ENCODE measurements at places on chromosomes 13 and 19. TPM values are rescaled to one million over a fixed set of nuclear protein-coding genes. Genes with fewer than 3 reads are reported as not detected.

DNA sequence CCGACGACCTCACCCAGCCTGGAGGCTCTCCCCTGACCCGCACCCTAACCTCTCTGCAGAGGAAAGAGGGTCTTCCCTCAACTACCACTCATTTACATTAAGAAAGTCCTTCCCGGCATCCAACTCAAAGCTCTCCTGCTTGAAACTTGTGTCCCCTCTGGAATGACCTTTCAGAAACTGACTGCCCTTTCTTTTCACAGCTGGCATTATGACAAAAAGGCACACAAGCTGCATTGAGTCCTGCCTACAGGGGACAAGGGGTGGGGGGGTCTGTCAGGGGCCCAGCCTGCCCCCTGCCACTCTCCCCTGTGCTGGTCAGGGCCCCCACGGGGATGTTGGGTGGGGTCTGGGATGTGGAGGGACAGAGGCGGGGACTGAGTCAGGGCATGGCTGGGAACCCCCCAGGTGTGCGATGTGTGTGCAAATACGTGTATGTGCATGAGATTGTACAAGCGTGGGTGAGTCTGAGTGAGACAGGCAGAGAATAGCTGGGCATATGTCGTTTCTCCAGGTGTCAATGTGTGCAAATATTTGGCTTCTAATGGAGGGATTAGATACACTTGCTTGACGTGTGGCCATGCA, 2.0 kb downstream of the COL5A3 start:
- DNase-seq = no peak

DNA sequence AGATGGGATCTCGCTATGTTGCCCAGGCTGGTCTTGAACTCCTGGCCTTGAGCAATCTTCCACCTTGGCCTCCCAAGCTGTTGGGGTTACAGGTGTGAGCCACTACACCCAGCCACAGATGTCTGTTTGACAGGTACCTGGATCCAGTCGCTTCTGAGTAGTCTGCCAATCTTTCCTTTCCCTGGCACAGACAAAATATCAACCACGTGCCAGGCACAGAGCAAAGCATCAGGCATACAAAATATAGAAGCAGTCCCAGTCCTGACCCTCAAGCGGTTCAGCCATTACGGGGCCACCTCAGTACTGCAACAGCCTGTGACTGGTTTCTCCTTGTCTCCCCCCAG, 3.8 kb downstream of the ELAVL1 start:
- DNase-seq = no peak

SYT3 gene
- not detected for total RNA-seq

- no peak for DNase-seq
Measured at GRCh38 chr13:100433475-100433874, 155.1 kb downstream of the GGACT start.

GRCh38 chr13:34145061-34145460, 327.1 kb downstream of the RFC3 start:
- no peak for DNase-seq

DNA sequence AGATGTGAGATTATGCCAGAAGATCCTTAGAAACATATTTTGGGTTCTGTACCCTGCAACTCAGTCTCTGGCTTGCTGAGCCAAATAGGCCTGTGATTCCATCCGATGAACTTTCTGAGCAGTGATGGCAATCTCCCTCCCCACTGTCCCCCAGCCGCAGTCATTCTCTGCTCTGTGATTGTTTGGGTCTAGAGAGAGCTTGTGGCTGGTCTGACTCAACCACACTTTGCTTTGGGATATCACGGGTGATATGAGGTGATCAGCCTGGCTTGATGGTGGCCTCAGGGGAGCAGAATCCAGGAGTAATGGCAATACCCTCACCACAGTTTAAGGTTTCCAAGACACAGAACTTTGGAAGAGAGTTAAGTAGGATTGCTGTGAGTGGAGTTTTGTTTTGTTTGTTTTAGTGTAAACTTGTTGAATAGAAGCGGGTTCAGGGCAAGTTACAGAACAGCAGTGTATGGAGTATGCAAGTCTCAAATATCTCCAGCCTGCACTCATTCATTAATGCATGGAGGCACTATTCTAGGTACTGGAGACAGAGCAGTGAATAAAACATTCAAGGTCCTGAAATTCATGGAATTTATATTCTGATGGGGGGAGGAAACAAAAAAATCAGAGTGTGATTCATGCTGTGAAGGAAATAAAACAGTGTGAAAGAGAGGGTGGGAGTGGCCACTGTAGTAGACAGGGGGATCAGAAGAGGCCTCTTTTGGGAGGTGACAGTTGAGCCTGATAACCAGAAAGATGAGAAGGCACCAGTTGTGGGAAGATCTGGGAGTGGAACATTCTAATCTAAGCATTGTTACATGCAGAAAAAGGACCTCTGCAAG, 5.3 kb downstream of the SAMD4B start:
- no peak for DNase-seq

DNA sequence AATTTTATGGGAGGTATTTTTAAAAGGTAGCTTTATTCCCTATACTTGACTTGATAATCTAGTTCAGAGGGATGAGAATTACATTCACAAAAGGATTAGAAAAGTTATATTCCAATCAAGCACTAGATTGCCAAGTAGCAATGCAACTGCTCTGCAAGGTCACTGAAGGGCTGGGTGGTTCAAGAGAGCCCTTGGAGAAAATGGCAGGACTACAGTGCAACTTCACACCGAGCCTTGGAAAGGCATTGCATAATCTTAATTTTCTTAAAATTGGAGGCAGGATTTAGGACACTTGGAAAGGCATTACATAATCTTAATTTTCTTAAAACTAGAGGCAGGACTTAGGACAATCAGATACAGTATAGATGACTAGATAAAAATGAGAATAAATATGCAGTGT, 315.9 kb downstream of the DCT start:
- DNase-seq = no peak

PTGER1 gene
- total RNA-seq = not detected

CARM1 gene
- 7.5 TPM for total RNA-seq

DNA sequence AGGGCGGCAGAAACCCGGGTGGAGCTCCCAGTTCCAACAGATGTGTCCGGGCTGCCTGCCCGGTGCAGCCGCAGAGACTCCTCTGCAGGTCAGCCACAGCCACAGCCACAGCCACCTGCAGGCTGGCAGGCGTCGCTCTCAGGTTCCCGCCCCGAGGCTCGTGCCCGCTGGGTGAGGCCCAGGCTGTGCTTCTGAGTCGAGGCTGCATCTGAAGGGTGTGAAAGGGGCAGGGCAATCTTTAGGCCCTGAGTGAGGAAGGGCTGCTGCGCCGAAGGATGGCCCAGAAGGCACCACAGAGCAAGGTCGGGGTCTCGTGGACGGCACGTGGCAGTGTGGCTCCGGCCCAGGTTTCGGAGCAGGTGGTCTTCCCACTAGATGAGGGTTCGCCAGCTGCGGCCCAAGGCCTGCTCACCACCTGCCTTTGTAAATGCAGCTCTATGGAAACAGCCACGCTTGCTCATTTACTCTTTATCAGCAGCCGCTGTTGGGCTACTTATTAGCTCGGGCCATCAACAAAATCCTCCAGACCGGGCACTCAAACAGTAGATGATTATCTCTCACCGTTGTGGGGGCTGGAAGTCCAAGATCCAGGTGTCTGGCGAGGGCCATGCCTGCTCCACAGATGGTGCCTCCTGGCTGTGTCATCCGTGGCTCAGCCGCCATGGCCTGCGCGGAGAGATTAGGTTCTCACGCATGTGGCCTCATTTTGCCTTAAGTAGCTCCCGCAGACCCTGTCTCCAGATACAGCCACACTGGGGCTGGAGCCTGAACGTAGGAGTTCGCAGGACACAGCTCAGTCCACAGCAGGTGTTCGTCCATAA, 40.3 kb upstream of the TFDP1 start:
- DNase-seq = no peak

GRCh38 chr19:5978606-5979552, 939 bp upstream of the RANBP3 start:
- no peak for DNase-seq

- DNase-seq = no peak
Measured at GRCh38 chr19:27824108-27824507, 1388.8 kb downstream of the UQCRFS1 start.

DNA sequence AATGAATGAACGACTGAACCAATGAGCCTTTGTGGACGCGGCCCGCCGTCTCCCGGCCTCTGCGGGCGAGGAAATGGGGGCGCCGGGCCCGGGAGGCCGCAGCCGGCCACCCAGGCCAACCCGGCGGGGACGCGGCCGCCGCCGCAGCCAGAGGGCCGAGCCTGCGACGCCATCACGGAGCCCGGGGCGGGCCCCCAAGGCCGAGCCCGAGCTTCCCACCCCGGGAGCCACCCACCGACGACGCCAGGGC, 216 bp downstream of the SUGP2 start:
- no peak for DNase-seq

DNA sequence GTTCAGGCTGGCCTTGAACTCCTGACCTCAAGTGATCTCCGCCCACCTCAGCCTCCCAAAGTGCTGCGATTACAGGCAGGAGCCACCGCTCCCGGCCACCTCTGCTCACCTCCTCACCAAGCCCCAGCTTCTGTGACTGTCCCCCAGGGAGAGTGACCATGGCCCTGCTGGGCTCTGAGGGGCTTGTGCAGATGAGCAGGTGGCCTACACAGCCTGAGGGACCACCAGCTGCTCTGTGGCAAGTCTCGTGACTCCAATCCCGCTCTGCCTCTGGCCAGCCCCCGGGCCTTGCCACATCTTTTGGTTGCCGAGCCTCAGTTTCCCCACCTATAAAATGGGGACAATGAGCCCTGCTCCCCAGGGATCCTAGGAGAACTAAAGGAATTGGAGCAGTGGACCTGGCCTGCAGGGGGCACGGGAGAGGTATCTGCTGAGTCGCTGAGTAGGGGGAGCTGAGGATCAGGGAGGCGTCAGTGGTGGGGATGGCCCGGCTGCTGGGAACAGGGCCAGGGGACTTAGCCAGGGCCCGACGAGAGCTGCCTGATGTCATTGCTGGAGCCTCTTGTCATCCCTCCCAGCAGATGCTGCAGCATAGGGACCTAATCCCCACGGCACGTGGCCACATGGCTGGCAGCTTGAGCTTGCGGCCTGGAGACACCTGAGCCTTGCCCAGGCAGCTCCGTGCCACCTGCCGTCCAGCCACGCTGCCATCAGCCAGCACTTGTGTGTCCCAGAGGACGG, 74.7 kb downstream of the GADD45B start:
- DNase-seq = no peak

DNA sequence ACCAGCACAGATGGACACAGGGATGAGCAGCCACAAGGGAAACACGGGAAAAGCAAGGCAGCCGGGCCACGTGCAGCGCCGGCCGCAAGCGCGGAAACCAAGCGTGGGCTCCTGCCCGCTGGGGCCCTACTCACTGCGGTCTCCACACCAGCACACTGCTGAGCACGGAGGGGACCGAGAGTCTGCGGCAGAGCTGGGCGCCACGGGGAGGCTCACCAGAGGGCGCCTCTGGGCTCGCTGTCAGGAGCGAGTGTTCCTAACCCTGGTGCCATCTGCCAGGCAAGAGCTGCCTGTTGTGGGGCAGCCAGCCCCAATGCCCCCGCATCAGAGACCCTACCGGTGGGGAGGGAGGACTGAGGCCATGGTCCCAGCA, 26.5 kb downstream of the MPND start:
- DNase-seq = no peak

PSG1 gene
- not detected for total RNA-seq

BCKDHA gene
- 14.1 TPM for total RNA-seq

DNA sequence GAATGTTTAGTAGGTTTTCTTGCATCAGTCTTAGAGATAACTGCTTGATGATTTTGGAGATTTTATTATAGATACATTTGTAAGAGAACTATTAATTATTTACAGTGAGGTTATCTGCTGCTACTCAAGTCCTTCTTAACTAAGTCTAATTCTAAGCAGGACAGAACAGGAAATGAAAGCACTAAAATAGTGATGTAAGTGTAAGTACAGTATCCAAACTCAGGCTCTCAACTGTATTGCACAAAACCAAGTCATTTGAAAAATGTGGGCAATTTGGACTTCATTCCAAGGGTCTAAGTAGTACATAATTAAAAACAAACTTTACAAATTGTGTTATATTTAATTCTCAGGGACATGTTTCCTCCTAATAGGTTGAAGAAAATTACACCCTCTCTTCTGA, 417.1 kb downstream of the ITGBL1 start:
- no peak for DNase-seq

CYP2A6 gene
- total RNA-seq = not detected

DNA sequence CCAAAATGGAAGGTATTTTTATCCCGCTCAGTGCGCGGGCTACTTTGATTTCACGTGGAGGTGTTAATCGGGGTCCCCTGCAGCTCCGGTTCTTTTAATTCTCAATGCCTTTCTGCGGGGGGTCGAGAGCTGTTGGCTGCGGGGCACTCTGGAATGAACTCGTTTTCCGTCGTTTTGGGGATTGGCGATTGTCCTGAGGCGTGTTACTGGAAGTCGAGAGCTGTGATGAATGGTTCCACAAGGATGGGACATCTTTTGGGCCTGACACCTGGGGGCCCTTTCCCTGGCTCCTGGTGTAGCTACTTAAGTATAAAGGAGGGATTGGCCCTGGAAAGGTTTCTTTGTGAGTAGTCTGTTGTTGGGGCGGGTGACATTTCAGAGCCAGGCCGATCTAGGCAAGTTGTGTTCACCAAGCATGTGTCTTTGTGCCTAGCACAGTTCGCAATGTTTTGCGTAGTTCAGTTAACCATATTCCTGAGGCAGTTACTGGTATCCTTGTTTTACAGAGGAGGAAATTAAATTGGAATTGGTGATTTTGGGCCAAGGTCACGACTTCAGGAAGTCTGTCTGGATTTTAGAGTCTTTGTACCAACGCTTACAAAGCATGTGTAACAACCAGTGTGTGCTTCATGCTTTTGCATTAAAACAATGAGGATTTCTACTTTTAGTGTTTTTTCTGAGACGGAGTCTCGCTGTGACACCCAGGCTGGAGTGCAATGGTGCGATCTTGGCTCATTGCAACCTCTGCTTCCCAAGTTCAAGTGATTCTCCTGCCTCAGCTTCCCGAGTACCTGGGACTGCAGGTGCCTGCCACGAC, 846 bp downstream of the RPL13A start:
- DNase-seq = peak; percentile 38

- no peak for DNase-seq
Measured at GRCh38 chr19:49486710-49487276, 615 bp upstream of the RPL13A start.

- no peak for DNase-seq
Measured at GRCh38 chr19:29401712-29402421, 123.9 kb upstream of the VSTM2B start.

- no peak for DNase-seq
Measured at GRCh38 chr13:64482373-64482772, 2747.8 kb downstream of the PCDH9 start.

GRCh38 chr19:51703575-51704515, 10.7 kb downstream of the SPACA6 start:
- DNase-seq = peak; percentile 95

Data from SJSA1 (cell line).